Activated CD8-positive, alpha-beta memory T cell treated with anti-CD3 and anti-CD28 coated beads for 48 hours (primary cell): ENCODE measurements at places on chromosomes 2 and 18.

DNA sequence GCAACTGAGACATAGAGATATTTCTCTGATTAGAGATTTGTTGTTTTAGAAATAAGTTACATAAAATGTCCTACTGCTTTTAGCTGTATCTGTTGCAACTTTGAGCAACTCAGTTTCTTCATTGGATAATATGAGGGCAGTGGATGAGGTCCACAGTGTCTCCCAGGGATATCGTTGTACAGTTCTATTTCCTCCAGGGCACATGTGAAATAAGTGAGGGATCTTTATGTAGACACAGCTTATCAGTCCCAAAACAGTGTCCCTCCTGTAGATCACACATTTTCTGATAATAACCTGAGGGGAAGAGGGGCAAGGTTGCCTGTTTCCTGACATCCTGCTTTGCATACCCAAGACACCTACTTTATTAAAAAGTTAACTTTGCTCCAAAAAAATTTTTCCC, 1231.2 kb upstream of the ZEB2 start:
- no peak for DNase-seq

- no peak for DNase-seq
These were observed 12.0 kb downstream of the CATIP start for GRCh38 chr2:218368621-218369153.

GRCh38 chr2:177073611-177074010, 139.0 kb upstream of the HNRNPA3 start:
- no peak for DNase-seq

DNA sequence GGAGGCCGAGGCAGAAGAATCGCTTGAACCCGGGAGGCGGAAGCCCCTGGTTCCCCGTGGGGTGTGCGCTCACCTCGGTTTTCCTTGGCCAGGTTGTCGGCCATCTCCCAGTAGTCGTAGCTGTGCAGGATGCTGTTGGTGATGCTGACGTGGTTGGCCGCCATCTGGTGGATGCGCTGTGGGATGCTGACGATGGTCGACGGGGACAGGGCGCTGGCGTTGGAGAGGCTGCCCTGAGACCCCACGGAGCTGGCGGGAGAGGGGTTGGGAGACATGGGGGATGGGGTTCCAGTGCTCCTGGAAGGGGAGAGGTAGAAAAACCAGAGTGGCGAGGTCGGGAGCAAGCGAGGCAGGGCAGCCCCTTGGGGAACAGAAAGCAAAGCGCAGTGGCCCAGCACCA, 64.4 kb upstream of the REV1 start:
- DNase-seq, result no peak

- DNase-seq, result no peak
These were observed 45.1 kb downstream of the LCLAT1 start for GRCh38 chr2:30492185-30492584.

- no peak for DNase-seq
These were observed 144.7 kb downstream of the GLI2 start for GRCh38 chr2:120880381-120880780.

DNA sequence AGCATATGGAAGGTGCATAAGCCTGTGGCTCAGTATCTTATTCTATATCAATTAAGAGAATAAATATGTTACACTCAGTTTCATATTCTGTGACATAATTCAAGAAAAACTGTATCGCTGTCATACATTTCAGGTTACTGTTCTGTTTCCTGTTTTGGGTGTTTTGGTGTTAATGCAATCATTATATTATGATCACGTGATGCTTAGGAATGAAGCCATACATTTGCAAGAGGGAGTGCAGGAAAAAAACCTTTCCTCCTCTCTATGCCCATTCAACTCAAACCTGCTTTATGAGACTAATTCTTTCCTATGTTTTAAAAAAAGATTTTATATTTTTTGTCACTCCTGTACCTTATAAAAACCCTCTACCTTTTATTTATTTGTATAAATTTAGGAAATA, 120.8 kb upstream of the DDX18 start:
- no peak for DNase-seq

GRCh38 chr18:21714474-21714873, 9.9 kb upstream of the ABHD3 start:
- no peak for DNase-seq

DNA sequence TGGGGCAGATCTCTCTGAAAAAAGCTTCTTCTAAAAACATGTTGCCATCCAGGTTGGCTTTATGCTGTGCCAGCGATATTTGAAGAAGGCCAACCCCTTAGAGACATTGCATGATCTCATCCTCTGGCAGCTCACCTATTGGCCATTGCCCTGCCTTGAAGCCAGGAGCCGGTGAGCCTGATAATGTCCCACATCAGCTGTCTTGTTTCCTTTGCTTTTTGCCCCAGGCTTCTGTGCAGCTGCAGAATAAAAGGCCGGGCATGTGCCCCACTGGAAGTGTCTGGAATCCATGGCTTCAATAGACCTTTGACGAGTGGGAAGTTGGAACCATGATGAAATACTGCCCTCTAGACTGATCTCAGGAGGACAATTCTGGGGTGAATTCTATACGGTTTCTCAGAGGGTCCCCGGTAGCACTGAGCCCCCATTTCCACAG, 523.5 kb upstream of the ZEB2 start:
- no peak for DNase-seq

GRCh38 chr18:63097178-63097577, 222.4 kb downstream of the BCL2 start:
- DNase-seq, result no peak

DNA sequence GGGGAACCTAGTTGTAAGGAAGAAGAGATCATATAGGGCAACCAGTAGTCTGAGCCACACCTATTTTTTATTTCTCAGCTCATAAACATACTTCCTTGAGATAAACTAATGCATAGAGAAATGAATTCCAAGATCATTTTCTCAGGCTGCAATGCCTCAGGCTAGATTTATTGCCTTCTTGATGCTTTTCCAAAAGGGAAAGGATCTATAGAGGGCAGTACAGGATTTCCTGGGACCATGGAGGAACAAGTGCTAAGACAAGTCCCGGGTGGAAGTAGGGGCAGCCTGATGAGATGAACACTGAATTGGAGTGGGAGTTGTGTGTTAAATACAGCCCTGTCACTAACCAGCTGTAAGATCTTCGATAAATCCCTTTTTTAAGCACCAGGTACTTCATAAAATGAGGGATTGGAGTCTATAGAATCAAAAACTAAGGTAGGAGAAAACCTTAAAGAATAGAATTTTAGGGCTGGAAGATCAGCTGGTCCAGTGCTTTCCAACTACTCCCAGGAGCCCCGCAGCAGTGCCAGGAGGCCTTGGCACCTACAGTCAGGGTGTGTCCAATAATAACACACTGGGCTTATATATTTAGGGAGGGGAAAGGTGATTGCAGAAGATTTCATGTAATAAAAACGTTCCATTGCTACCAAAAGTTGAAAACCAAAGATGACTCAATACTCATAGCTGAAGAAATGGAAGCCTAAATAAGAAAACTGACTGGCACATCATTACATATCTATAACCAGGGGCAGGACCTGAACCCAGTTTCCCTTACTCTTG, 58.1 kb downstream of the SERTAD2 start:
- DNase-seq, result no peak

- no peak for DNase-seq
These were observed 4.9 kb downstream of the TM4SF20 start for GRCh38 chr2:227374158-227374557.

- DNase-seq, result no peak
These were observed 4.6 kb upstream of the UGT1A5 start for GRCh38 chr2:233707940-233708644.

- no peak for DNase-seq
These were observed 1230.6 kb upstream of the CHAC2 start for GRCh38 chr2:52536929-52537460.

GRCh38 chr18:38690626-38691025, 1125.0 kb upstream of the CELF4 start:
- no peak for DNase-seq

GRCh38 chr2:157559061-157559460, 69.6 kb downstream of the ACVR1C start:
- no peak for DNase-seq

DNA sequence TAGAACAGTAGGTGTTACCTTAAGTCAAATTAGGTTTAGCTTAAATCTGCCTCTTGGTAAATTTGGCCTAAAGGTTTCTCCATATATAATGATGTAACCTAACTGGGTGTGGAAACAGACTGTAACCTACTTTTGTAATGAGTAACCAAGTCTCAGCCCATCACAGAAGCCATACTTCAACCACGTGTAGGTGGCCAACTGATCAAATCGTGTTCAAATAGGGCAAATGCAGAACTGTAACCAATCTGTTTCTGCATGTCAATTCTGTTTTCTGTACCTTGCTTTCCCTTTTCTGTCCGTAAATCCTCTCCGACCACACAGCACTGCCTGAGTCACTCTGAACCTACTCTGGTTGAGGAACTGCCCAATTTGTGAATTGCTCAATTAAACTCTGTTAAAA, 34.0 kb upstream of the PLA2R1 start:
- no peak for DNase-seq

DNA sequence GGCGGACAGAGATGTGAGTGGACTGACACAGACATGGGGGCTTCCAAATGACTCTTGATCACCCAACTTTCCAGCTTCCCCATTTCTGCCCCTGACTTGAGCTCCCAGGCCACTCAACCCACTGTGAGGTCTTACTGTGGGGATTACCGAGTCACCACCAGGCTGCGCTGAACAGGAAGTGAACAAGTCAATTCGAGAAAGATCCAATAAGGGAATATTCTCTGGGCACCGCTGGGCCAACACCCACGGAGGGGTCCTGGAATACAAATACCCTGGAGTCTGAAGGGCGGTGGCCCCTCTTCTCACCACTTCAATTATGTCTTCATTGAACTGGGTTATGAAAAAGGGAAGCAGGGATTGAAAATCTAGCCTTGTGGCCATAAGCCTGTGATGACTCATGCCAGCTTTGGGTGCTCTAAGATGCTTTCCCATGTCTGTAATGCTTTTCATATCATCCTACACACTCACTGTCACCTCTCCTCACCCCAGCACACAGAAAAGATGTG, 37.7 kb downstream of the BCL11A start:
- no peak for DNase-seq

GRCh38 chr18:58297198-58297597, 253.2 kb downstream of the NEDD4L start:
- no peak for DNase-seq

- no peak for DNase-seq
These were observed 25.5 kb upstream of the SNED1 start for GRCh38 chr2:240972636-240973521.
